PC-3 (cell line): ENCODE measurements at places on chromosomes 11 and 22.
A peak's percentile ranks its signal among the peaks of the same experiment; 100 is the strongest.

GRCh38 chr11:117822074-117823033 lies 2.2 kb downstream of the FXYD2 start:
- H3K27me3 ChIP-seq = peaks cover 55% of the 10 kb centered on the region
- no peak overlapping the region for H3K4me3 ChIP-seq
- H3K4me1 ChIP-seq = peaks cover 7% of the 10 kb centered on the region

- no peak for DNase-seq
- no peak overlapping the region for H3K27ac ChIP-seq
- H3K36me3 ChIP-seq = peaks cover 36% of the 10 kb centered on the region; the same call in 1 of the 2 replicates
These were observed 26.7 kb downstream of the ALG8 start for GRCh38 chr11:78112582-78113275.

DNA sequence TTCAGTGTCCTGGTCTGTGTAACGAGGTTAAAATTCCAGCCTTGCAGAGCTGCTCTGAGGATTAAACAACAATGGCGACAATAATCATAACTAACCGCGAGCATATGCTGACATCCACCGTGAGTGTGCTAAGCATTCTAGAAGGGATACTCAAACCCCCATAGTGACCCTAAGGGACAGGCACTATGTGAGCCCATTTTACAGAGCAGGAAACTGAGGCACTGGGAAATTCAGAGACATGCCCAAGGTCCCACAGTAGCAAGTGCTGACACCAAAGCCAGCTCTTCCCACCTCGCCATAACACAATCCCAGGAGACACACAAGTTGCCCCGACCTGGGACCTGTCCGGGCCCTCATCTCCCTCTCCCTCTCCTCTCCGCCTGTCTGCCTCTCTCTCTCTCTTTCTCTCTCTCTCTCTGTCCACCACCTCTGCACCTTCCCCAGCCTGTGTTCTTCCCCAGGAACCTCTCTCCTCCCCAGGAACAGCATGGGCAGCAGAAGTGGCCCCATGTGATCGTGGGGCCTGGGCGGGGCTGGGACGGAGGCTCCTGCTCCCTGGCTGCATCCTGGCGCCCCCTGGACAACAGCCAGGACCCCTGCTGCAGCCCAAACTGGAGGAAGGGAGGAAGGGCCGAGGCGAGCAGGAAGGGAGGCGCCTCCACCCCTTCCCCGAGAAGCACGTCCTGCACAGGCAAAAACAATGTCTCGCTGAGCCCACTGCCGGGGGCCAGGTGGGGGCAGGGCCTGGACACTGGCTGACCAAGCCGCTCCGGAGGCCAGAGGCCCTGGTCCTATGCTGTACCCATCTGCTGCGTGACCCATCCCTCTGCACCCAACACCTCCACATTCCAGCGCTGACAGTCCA lies 14.8 kb upstream of the MFNG start:
- H3K4me3 ChIP-seq = peak overlapping the region; percentile 9; the same call in 1 of the 2 replicates
- DNase-seq = no peak
- H3K36me3 ChIP-seq = peaks cover 2% of the 10 kb centered on the region; the same call in 1 of the 2 replicates
- peak overlapping the region; percentile 95 for H3K27ac ChIP-seq
- no peaks in the 10 kb centered on the region for H3K27me3 ChIP-seq
- peaks cover 42% of the 10 kb centered on the region for H3K4me1 ChIP-seq

GRCh38 chr11:10304495-10305261 lies at the start of gene ADM:
ADM (plus strand) TSS chr11:10305073; CDS start chr11:10305701, 628 bp downstream.
- peak; percentile 94 for DNase-seq
- no peaks in the 10 kb centered on the region for H3K27me3 ChIP-seq

DNA sequence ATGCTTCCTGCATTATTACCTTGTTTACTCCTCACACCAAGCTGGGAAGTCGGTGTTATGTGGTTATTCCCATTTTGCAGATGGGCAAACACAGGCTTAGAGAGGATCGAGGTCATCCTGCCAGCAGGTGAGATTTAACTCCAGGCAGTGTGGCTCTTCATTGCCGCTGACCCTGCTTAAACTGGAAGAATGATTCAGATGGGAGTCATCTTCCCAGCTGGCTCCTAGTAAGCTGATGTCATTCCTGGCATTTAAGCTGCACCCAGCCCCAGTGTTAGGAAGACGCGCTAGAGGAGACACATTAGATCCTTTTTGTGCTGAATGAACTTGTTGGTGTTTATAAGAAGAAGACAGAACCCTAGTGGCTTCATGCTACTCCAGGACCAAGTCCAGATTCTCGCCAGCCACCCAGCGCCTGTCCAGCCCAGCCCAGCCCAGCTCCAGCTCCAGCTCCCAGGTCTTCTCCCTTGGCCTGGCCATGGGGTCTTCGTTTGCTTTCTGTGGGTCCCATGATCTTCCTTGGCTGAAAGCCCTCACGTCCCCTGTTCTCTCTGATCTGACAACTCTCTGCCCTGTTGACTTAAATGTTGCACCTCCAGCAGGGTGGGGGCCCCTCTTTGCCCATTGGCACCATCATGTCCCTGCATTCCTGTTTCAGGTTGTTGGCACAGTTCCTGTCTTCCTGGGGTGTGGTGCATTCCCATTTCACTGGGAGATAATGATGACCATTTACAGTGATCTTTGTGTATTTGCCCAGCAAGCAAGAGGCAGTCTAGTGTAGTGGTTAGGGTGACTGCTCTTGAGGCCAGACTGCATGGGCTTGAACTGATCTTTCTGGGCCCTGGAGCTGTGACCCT lies 13.6 kb downstream of the PARVB start:
- peaks cover 7% of the 10 kb centered on the region for H3K4me1 ChIP-seq
- H3K27ac ChIP-seq = peak overlapping the region; percentile 90
- H3K27me3 ChIP-seq = no peaks in the 10 kb centered on the region
- DNase-seq = peak; percentile 90
- H3K4me3 ChIP-seq = peak overlapping the region; percentile 59

DNA sequence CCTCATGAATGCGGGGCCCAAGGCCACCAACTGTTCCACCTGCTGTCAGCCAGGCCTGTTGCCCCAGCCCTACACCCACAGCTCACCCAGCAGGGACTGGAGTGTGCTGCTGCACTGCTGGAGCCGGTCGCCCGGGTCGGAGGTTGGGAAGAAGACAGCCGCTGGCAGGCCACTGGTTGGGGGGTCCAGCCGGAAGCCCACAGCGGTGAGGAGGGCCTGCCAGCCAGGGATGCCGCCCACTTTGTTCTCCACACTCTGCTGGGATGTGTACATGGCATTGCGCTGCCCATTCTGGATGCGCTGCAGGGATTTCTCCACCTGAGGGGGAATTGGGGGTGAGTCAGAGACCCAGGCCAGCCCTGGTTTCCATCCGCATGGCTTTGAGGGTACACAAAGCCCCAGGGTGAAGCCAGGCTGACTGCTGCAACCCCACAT lies 74.2 kb upstream of the PITPNB start:
- H3K4me3 ChIP-seq = no peak overlapping the region
- H3K27me3 ChIP-seq = no peaks in the 10 kb centered on the region
- no peaks in the 10 kb centered on the region for H3K4me1 ChIP-seq
- DNase-seq = no peak

GRCh38 chr11:100105255-100105981 lies 581.7 kb upstream of the ARHGAP42 start:
- H3K4me1 ChIP-seq = no peaks in the 10 kb centered on the region
- H3K36me3 ChIP-seq = no peaks in the 10 kb centered on the region
- DNase-seq = no peak
- no peak overlapping the region for H3K27ac ChIP-seq
- H3K27me3 ChIP-seq = peaks cover 46% of the 10 kb centered on the region

GRCh38 chr11:103586756-103587155 lies 449.7 kb upstream of the DDI1 start:
- no peak overlapping the region for H3K4me3 ChIP-seq
- no peaks in the 10 kb centered on the region for H3K27me3 ChIP-seq
- peak; percentile 8 for DNase-seq
- no peaks in the 10 kb centered on the region for H3K4me1 ChIP-seq
- H3K27ac ChIP-seq = no peak overlapping the region

DNA sequence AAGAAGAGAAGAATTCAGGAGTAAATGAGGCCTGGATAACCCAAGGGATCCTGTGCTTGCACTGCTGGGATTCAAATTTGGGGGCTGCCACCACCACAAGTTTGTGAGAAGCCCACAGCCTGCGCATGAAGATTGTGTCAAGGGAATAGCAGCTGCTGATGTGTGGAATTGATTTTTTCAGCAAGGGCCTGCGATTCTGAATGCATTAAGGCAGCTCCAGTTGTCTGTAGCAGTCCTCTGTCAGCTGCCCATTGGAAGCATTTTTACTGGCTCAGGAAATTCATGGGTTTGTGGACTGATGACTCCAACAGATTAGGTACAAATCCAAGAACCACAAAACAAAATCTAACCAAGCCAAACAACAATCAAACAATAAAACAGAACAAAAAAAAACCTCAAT lies 14.0 kb downstream of the ARVCF start:
- H3K4me3 ChIP-seq = no peak overlapping the region
- no peak for DNase-seq
- 0 out of 2 replicates have a peak, but pooled peaks cover 3% of the 10 kb centered on the region for H3K36me3 ChIP-seq
- no peak overlapping the region for H3K27ac ChIP-seq

- peaks cover 19% of the 10 kb centered on the region for H3K27me3 ChIP-seq
- no peak overlapping the region for H3K4me3 ChIP-seq
- H3K27ac ChIP-seq = no peak overlapping the region
- no peaks in the 10 kb centered on the region for H3K36me3 ChIP-seq
- H3K4me1 ChIP-seq = no peaks in the 10 kb centered on the region
- no peak for DNase-seq
These were observed 786.7 kb downstream of the TBC1D22A start for GRCh38 chr22:47548953-47549740.

DNA sequence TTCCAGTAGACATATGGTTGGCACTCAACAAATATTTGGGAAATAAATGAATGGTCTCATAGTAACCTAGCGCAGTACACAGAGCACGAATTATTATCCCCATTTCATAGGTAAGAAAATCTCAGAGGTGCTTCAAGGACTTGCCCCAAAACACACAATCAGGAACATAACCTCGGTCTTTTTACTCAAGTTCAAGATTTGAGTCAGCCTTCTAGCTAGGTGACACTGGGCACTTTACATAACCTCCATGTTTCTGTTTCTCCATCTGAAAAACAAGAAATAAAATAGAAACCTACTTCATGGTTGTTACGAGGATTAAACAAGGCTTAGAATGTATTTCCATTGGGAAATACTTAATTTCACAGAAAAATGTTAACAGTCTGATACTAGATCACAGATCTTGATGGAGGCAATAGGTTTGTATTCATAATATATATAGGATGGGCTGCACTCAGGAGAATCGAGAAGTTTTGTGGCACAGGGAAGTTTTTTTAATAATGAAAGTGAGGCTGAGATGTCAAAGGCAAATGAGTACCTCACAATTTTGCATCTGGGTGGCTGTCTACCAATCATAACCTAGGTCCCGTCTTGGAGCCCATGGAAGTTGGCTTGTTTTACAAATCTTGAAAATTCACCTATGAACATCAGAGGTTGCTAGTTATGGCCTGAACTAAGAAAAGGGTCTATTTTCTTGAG lies 147.4 kb upstream of the ZC3H12C start:
- no peaks in the 10 kb centered on the region for H3K36me3 ChIP-seq
- no peaks in the 10 kb centered on the region for H3K27me3 ChIP-seq
- peaks cover 26% of the 10 kb centered on the region for H3K4me1 ChIP-seq
- peak overlapping the region; percentile 53 for H3K4me3 ChIP-seq

DNA sequence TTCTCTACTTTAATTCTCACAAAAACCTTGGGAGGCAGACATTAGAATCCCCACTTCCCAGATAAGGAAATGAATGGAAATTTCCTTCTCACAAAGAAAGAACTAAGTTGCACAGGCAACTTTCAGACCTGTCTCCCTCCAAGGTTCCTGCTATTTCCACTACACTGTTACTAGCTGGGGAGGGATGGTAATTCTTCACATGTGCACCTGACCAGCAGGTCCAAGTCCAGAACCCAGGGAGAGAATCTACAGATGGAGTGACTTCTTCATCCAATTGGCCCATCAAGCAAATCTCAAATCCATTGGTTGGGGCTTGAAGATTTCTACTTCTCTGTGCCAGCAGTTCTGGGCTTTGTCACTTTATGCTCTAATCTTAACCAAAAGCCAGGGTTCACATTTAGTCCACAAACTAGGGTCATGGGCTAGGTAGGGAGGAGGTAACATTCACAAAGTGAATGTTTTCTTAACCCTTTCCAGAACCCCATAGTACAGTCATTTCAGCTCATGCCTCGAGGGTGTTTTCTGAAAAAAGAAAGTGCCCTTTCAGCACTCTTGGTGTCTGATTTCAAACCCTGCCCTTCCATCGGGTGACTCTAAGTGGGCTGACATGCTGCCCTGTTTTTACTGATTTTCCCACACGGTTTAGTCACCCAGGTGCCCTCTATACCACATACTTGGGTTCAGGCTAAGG lies 2.7 kb downstream of the POU2AF1 start:
- no peaks in the 10 kb centered on the region for H3K36me3 ChIP-seq
- no peak overlapping the region for H3K4me3 ChIP-seq
- no peak overlapping the region for H3K27ac ChIP-seq
- no peaks in the 10 kb centered on the region for H3K4me1 ChIP-seq

- DNase-seq = no peak
- no peaks in the 10 kb centered on the region for H3K36me3 ChIP-seq
- H3K27ac ChIP-seq = no peak overlapping the region
- H3K4me1 ChIP-seq = no peaks in the 10 kb centered on the region
- peaks cover 22% of the 10 kb centered on the region for H3K27me3 ChIP-seq
These were observed 207.2 kb upstream of the PGR start for GRCh38 chr11:101336858-101337257.

- no peaks in the 10 kb centered on the region for H3K36me3 ChIP-seq
- H3K27me3 ChIP-seq = no peaks in the 10 kb centered on the region
- no peak overlapping the region for H3K4me3 ChIP-seq
These were observed 290.3 kb upstream of the API5 start for GRCh38 chr11:43021466-43021865.

DNA sequence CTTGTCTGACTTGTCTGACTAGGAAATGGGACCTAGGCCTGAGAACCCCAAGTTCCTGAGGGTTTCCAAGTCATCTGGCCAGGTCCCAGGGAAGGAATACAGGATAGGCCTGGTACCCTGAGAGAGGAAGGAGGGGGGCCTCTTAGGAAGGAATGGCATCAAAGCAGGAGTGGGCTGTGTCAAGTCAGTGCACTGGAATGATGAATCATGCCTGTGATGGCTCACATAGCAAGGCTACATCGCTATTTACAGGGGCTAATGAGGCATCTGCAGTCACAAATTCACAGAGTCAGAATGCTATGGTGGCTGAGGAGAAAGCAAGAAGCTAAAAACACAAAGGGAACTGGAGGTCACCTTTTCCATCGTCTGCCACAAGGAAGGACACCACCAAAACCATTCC lies 247.3 kb downstream of the NXPE2 start:
- no peak overlapping the region for H3K4me3 ChIP-seq
- H3K27ac ChIP-seq = no peak overlapping the region
- DNase-seq = no peak
- H3K27me3 ChIP-seq = no peaks in the 10 kb centered on the region
- H3K36me3 ChIP-seq = no peaks in the 10 kb centered on the region

- H3K36me3 ChIP-seq = no peaks in the 10 kb centered on the region
- no peak overlapping the region for H3K4me3 ChIP-seq
- no peaks in the 10 kb centered on the region for H3K27me3 ChIP-seq
- H3K4me1 ChIP-seq = no peaks in the 10 kb centered on the region
- no peak for DNase-seq
These were observed 1083.6 kb downstream of the DLG2 start for GRCh38 chr11:84543367-84544159.

DNA sequence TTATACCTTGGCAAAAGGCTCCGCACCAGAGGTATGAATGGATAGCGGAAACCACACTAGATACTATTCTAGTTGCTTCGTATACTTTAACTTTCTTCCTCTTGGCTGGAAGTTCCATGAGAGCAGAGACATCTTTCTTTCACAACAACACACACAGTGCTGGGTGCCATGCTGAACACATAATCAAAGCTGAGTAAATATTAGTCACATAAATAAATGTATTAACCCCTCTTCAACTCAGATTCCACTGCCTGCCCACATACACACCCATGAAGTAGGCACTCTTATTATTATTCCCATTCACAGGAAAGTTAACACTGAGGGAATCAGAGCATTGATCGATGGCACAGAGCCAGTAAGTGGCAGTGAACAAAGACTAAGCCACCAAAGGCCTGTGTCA lies 35.4 kb downstream of the SPON1 start:
- peaks cover 21% of the 10 kb centered on the region for H3K4me1 ChIP-seq
- no peak overlapping the region for H3K4me3 ChIP-seq
- no peaks in the 10 kb centered on the region for H3K27me3 ChIP-seq
- DNase-seq = peak; percentile 50
